ENCODE measurements at places on chromosomes 1 and 21. TPM values are rescaled to one million over a fixed set of nuclear protein-coding genes. Genes with fewer than 3 reads are reported as not detected.

The POU3F1 gene
- polyA plus RNA-seq = 0.54 TPM

GRCh38 chr1:97063532-97063931 lies 341.9 kb downstream of the PTBP2 start:
- no peak for DNase-seq

DNA sequence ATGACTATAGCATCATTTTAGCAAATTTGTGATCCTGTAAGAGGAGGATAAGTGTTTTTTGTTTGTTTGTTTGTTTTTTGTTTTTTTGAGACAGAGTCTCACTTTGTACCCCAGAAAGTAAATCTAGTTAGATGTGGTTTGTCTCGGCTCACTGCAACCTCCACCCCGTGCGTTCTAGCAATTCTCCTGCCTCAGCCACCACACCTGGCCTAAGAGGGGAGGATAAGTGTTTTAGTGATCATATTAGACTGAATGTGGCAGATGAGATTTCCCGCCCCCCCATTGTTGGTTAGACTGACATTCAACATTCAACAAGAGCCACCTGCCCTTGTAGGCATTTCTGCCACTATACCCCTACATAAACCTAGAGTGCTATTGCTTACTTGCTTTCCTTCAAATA lies 98.5 kb downstream of the OSBPL9 start:
- no peak for DNase-seq

DNA sequence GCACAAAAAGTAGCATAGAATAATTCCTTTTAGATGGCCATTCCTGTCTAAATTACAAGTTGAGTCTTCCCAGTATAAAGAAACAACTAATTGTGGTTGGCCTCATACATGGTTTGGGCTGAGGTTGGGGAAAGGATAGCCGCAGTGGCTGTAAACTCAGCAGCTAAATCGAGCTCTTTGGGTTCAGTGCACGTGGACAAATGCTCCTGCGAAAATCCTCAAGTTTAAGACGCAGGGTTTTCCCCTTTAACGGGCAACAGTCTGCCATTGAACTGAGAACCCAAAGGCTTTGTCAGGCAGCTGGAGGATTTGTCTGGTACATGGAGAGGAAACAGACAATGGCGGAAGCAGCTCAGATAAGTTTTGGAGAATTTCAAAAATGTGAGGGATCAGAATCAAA lies 331.9 kb downstream of the TGFB2 start:
- no peak for DNase-seq

The CAMK2N1 gene
- polyA plus RNA-seq = 69.0 TPM

GRCh38 chr1:173798078-173798477 lies 26.4 kb upstream of the DARS2 start:
- DNase-seq = no peak

GRCh38 chr1:198520524-198521254 lies 19.8 kb downstream of the ATP6V1G3 start:
- DNase-seq = no peak

DNA sequence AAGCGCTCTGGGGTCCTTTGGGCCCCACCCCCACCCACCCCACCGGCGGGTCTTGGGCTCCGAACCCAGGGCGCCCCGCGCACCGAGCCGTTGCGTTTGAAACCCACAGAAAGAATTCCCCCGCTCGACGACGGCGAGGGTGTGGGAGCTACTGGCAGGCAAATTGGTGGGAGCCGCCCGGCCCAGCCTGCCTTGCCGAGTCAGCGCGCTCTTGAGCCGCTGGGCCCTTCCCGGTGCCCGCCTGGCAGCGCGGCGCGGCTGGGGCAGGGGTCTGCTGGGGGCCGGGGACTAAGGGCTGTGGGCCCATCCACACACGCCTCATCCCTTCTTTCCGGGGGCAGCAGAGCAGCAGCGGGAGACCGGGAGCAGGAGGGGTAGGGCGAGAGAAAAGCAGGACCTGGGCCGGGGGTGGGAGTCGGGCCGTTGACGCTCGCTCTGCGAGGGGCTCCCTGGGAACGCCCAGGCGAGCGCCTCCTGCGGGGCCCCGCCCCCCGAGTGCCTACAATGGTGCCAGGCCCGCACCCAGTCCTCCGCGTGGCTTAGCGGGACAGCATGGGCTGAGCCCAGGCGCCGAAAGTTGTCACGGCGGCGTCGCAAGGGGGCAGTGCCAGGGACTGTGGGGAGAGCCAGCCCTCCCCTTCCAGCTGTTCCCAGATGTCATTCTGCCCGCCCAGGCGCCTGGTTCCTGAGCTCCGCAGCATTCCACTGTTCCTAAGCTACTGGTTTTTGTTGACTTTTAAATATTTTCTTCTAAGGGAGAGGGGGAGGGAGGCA lies at the start of gene C1orf94:
Gene C1orf94 (plus strand): TSS at position 78 of the 774 bp plus-strand sequence. CDS start 883 bp downstream, outside the sequence.
- DNase-seq = no peak

DNA sequence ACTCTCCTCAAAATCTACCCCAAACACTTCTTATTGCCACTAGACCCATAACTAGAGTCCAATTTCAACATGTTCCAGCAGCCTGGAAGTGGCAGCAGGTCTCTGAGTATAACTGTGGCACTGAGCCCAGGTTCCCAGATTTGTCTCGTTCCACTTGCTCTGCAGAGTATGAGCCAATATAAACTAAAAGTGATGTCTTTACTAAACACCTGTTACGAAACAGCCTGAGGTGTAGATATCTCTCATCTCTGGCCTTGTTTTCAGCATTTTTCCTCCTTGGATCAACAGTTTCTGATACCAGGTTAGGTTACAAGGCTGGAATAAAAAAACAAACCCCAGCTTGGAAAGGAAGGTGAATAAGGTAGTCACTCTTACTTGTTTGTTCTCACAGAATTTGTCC lies 25.2 kb upstream of the PRDX6 start:
- DNase-seq = no peak

The AMPD1 gene
- polyA plus RNA-seq = not detected

DNA sequence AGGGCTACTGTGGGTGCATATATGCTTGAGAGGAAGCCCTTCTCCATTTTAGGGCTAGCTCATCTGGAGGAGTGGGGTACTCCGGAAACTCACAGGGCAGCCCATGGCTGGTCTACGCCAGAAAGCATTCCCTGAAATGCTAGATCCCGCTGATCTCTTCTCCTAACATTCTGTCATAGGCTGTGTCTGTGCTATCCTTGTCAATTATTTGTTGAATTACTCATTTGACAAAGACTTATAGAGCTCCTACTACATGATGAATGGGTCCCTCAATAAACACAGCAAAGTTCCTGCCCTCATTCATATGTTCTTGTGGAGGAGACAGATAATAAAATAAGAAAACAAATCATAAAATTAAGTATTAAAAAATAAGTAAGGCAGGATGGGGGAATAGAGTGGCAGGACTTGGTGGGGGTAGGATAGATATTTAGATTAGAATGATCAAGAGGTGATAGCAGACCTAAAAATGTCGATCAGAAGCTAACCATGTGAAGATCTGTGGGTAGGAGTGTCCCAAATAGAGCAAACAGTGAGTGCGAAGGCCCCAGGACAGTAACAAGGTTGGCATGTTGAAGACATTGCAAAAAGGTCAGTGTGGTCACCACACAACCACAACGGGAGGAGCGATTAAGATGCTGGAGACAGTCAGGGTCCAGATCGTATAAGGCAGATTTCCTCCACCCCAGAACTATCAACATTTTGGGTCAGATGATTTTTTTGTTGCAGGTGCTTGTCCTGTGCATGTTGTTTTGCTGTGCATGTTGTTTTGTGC lies 13.2 kb downstream of the NGF start:
- DNase-seq = no peak

GRCh38 chr21:37292041-37292440 lies 24.9 kb upstream of the VPS26C start:
- no peak for DNase-seq

The MAEL gene
- polyA plus RNA-seq = 2.2 TPM

All from right renal cortex interstitium (tissue), 3 donors.